H7 (cell line): ENCODE measurements at places on chromosomes 13 and 19. TPM values are rescaled to one million over a fixed set of nuclear protein-coding genes. Genes with fewer than 3 reads are reported as not detected.
A peak's percentile ranks its signal among the peaks of the same experiment; 100 is the strongest.

PSG2 gene
- total RNA-seq: not detected in 2 replicates

DNA sequence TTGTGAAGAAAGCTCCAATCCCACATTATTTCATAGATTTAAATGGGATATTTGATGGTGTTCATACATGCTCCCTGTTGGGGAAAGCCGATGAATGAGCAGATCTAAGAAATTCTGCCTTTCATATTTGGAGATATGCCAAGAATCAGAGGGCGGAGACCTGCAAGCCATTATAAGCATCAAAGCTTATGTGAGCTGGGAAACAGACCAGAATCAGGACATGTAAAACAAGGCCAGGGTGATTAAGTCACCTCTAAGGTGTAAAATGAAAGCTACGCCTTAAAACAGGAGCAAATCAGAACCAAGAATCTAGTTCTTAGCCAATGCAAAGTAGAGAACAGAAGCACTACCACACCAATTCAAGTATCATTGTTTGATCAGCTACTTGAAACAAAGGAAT, 392.4 kb downstream of the DCT start:
- no peak for DNase-seq

GRCh38 chr13:41820581-41821237, 140.2 kb downstream of the VWA8 start:
- DNase-seq: no peak

DNA sequence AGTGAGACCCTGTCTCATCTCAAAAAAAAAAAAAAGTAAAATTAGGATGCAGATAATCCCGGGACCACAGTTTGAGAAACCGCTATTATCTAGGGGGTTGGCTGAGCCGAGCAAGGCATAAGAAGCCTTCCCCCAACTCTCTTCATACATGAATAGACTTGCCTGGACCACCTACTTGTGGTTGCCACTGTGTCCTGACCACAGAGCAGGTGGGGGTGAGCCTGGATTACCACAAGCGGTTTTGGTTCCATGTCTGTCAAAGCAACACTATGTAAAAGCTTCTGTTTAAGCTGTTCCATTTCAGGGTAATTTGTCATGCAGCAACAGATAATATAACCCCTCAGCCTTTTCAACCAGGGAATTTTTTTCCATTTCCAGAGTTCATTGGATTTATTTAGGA, 3.3 kb upstream of the NAPA start:
- no peak for DNase-seq

PLK5 gene
- 0.14 and 0.18 TPM in 2 replicates for total RNA-seq

DNA sequence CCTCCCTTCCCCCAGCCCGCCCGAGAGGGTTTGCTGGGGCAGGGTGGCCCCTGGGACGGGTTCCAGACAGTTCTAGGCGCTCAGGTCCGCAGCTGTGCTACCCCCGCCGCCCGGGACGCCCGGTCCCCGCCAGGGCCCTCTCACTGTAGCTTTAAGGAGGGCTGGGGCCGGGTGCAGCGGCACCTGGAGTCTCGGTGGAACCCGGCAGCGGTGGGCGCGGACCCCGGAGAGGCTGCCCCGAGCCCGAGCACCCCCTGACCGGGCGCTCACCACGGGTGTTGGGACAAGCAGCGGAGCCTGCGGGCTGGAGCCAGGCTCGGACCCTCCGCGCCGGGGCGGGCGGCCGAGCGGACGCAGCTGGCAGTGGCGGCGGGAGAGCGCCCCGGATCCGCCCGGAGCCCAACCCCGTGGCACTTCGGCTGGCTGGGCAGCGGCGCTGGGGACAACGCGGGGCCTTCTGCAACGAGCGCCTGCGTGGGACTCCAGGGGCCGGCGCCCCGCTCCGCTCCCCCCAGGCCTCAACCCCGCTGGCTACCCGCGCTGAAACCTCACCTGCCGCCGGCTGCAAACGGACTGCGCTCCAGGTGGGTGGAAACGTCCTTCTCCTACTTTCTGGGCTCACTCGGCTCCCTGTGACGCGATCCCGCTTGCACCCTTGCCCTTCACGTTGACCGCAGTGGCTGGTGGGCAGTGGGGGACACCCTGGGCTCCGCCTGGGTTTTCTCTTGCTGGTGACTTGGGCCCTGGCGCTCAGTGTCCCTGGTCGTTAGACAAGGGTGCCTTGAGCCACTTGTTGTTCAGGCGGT, 81.1 kb downstream of the ZNF429 start:
- DNase-seq: peak; percentile 73

DNA sequence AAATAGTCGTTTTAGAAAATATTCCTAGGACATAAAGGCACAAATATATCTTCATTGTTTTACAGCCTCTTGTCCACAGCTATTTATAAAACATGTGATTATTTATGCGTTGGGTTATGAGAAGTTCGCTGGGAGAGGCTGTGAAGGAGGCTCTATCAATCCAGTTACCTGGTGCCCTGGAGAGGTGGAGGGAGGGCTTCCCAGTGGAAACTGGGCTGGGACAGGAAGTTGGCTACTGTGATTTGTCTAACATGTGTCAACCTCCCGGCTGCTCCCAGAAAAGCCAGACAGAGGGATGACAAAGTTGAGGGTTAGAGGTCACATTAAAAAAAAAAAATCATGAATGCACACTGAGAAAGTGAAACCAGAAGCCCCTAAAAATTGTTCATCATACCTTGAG, 346.5 kb downstream of the ZNF536 start:
- DNase-seq: peak; percentile 37

- peak; percentile 15 for DNase-seq
Observed at GRCh38 chr19:30065680-30066606, 123.9 kb downstream of the URI1 start.

DNA sequence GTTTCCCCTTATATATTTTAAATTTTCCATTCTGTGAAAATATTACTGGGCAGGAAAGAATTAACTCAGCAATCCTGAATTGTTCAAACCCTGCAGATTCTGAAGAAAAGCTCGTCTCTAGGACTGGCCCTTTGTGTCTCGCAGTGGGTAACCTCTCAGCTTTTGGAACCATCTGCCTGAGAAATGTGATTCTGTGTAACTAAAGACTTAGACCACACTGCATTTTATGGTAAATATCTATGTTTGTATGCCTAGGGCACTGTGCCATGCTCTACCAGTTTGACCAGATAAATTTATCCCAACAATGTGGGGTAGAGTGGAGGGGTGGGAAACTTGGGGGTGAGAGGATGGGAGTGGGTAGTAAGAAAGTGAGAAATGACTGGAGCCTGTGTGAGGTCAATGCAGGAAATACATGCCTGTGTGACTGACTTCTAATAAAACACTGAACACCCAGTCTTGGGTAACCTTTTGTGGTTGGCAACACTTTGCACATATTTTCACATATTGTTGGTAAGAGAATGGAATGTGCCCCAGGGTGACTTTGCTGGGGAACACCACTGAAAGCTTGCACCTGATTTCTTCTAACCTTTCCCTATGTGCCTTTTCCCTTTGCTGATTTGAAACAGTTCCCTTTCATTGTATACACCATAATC, 1181.9 kb downstream of the OLFM4 start:
- DNase-seq: no peak
